ENCODE measurements at places on chromosomes 1 and 21.

DNA sequence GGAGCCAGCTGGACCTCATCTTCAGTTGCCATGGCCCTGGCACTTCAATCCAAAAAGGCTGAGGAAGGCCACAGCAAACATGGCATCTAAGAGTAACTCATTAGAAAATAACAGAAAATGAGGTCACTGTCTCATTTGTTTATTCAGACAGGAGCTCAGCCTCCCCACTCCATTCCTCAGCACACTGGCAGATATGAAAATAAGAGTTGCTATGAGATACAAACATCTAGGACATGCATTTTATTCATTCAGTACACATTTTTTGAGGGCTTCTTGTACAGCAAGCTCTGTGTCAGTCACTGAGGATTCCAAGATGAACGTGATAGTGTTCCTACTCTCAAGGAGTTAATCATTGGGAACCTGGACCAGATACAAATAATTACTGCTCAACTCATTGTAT lies 32.7 kb upstream of the TMEM125 start:
- no peak for DNase-seq

DNA sequence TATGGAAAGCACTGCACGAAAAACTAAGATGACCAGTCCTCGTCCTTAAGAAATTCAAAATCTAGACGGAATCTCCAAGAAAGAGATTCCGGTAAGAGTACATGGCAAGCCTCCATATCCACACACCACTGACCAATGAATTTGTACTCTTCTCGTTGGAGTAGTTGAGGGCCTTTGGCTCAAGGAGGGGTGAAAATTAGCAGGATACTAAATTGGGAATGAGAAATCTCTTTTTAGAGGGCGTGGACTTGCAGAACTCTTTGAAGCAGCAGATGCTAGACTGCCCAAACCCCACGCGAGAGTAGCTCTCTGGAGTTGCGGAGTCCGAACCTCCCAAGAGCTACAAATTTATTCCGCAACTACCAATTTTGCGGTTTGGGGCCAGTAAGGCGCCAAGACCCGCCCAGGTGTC lies 872 bp upstream of the PPP2R5A start:
- no peak for DNase-seq

DNA sequence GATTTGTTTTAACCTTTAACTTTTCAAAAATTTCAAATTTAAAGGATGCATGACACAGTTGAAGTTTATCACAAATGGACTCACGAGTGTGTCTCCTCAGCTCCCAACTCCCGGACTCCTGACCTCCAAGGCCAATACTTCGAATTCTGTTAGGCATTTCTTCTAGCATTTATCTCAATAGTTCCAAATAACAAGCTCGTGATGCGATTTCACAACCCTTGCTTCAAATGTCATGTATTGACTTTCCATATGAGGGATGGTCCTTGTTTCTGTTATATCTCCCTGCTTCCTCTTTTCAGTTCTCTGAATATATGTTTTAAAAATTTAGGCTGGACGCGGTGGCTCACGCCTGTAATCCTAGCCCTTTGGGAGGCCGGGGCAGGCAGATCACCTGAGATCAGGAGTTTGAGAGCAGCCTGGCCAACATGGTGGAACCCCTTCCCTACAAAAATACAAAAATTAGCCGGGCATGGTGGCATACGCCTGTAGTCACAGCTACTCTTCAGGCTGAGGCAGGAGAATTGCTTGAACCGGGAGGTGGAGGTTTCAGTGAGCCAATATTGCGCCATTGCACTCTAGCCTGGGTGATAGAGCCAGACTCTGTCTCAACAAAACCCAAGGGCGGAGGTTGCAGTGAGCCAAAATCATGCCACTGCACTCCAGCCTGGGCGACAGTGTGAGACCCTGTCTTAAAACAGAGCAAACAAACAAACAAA lies 52.0 kb upstream of the TINAGL1 start:
- DNase-seq: no peak

DNA sequence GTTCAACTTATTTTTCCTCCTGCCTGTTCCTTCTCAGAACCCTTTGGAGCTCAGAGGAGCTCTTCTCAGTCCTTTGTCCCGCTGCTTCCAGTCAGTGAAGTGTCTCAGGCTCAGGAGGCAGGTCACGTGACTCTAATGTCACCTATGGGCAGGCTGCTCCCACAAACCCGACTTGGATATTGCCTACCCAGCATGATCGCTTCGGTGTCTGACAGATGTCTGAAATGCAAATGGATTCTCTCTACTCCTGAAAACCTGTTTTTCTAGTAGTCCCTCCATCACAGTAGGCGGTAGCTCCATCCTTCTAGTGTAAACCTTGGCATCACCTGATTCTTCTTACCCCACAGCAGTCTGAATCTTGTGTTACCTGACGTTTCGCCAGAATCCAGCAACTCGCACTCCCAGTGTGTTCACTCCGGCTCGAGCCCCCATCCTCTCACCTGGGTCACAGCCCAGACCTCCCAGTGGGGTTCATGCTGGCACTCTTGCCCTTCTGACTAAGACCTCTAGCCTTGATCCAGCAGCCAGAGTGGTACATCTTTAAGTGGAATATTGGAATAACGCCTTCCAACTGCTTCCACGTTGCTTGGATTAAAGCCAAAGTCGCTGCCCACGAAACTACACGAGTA lies 5.4 kb downstream of the PADI6 start:
- no peak for DNase-seq

DNA sequence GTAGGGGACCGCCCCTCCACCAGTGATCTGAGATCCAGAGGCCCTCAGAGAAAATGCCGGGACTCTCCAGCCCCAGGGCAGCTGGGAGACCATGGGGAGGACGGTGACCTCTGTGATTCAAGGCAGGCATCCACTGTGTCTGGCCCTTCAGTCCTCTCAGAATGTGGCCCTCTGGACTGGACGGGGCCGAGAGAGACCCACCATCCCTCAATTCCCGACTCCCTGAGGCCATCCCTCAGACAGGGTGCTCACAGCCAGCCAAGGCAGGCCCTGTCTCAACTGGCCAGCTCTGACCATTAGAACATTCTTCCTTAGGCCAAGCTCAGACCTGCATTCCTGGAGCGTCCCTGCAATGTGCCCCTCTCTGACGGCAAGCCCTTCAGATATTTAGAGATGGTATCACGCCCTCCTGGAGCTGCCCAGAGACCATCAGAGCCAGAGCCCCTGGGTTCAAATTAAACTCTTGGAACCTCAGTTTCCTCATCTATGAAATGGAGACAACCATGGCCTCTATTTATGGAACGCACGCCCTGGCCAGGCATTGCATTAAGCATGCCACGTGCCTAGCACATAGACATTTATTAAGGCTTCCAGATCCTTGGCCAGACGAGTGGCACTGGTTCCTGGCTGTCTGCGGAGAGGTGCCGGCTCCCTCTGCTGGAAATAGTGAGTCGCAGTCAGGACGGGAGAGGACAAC lies 9.6 kb upstream of the EPS8L3 start:
- DNase-seq: peak; percentile 74

DNA sequence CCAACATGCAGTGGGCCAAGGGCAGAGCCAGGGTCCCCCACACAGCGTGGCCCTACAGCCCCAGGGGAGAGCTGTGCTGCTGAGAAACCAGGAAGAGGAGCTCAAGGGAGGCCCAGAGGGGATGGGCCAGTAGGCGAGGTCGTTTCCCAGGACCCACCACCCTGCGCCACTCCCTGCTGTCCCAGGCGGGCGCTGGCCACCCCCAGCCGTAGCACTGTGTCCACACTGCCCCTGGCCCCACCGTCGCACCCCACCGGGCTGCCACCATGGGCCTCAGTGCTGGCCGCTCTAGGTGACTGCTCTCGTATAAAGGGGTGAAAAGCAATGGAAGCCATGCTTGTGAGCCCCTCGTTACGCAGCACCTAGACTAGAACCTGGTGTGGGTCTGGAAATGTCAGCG lies 22.4 kb downstream of the NADK start:
- DNase-seq: no peak

DNA sequence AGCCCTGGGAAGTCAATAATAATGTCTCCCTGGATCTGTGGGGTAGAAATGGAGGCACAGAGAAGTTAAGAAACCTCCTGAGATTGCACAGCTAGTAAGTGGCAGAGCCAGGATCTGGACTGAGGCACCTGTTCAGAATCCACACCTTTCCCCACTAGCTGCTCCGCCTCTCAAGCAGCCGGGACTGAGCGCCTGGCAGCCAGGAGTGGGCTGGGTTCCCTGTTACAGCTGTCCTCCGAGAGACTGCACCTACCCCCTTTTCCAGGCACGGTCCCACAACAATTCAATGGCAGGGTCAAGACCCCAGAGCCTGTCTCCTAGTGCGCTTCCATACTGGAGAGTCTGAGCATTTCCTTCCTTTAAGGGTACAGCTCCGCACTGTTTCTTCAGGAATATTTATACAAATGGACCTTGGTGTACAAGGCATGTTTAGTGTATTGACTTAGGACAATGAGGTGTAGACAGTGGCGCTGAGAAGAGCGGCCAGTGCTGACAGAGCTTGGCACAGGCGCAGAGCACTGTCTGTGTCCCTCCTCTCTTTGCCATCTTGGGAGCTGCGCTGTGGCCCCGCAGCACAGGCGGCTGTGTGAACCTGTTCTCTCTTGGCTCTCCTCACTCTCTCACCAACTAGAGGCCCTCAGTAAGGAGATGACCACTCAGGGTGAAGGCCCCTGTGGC lies 24.4 kb downstream of the GRHL3 start:
- no peak for DNase-seq

DNA sequence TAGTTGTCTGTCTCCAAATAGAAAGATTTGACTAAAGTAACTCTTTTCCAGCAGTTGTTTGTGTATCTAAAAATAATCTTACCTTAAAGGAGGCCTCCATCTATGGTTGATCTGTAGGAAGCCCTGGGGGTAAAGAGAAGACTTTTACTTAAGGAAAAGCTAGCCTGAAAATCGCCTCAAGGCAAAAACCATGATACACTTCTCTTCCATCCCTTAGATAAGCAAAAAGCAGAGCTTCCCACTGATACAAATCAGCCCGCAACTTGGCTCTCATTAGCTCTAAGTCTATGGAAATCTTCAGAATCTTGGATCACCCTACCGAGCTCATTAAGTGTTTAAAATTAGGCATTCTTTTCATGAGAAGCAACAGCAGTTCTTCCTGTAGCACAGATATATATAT lies 576.9 kb upstream of the PTBP2 start:
- DNase-seq: no peak

DNA sequence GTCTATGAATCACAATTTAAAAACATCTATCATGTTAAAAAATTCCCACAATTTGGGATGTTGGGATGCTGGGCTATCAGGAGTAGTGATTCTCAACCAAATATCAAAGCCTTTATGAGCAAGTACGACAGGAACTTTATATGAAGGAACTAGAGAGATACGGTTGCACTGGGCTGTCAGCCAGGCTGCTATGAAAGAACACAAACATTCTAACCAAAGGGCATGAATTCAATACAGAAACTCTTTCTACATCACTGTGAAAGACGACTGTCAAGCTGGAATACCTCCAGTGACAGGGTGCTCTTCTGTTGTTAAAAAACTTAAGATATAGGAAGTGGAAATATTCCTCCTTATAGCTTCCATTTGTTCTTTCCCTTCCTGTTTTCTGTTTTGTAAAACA lies 9.8 kb downstream of the CACNA1E start:
- DNase-seq: no peak

DNA sequence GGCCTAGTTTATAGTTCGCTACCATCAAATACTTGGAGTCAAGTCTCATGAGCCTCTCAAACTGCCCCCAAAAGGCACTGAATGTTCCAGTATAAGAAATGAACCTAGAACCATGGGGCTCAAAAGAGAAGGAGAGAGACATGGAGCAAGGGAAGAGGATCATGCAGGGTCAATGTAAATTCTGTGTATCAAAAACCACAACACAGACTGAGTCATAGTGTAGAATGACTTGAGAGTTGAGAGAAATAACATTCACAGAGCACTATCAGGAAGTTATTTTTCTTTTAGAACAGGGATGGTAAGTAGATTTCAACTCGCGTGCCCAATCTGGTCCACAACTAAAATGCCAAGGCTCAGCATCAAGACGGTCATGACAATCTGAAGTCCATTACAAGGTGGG lies 59.8 kb downstream of the GNG12 start:
- DNase-seq: no peak

GRCh38 chr1:247456914-247457639 lies 827 bp downstream of the OR2B11 start:
- DNase-seq: no peak

DNA sequence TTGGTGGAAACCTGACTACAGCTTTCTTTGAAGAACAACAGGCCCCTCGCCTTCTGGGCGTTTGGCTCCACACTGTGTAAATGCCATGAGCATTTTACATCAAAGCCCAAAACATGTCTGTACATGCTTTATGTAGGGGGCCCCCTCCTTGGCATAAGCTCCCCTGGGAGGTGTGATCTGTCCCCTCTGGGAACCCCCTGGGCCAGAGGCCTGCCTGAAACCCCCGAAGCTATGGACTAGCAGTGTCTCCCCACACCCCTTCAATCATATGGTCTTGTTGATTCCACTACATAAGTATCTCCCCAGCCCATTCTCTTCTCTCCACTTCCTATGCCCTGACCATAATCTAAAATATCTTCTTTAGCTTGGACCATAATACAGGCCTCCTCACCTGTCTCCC lies 241.5 kb downstream of the C1orf94 start:
- no peak for DNase-seq

GRCh38 chr21:19010251-19010650 lies 606.7 kb upstream of the TMPRSS15 start:
- no peak for DNase-seq

GRCh38 chr21:46051821-46052675 lies 45.9 kb upstream of the COL6A2 start:
- no peak for DNase-seq

DNA sequence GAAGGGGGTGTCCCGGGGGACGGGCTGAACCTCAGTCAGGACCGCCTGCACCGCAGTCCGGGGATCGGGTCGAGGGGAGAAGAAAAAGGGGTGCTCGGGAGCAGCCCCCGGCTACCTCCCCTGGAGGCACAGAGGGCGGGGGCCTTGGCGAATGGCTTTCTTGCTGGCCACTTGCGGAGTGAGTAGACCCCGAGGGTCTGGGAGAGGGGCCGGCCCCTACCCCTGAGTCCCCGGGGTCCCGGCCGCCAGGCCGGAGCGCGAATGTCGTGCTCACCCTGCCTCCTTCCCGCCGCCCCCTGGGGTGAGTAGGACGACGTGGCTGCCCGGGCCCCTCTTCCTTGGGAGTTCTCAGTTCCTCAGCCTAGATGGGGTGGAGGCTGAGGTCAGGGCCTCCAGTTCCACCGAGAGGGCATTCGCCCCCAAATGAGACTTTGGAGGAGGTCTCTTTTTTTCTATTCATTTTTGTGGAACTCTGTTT lies 113.0 kb downstream of the OSBPL9 start:
- no peak for DNase-seq

DNA sequence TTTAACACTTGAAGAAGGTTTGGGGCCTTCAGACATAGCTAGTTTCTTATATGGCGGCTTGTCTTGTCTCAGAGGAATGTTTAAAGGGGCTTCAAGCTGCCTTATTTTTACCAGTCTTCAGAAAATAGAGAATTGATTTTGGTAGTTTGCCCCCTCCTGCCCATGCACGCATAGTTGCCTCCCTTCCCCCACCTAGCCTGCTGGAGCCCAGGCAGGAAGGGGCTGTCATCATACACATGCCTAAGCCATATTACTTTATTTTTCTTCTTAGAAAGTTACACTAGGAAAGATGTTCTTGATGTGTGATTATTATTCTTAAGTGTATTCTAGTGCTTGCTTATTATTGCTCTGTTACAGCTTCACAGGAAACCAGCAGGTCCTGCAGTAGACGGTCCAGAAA lies 18.3 kb downstream of the PBX1 start:
- no peak for DNase-seq

All from NCI-H1092 treated with DMSO at 0.1 percent for 48 hours (cell line).